ENCODE measurements at places on chromosomes 11 and 22.

GRCh38 chr22:20748082-20748481 lies 25.8 kb upstream of the SERPIND1 start:
- DNase-seq = no peak

DNA sequence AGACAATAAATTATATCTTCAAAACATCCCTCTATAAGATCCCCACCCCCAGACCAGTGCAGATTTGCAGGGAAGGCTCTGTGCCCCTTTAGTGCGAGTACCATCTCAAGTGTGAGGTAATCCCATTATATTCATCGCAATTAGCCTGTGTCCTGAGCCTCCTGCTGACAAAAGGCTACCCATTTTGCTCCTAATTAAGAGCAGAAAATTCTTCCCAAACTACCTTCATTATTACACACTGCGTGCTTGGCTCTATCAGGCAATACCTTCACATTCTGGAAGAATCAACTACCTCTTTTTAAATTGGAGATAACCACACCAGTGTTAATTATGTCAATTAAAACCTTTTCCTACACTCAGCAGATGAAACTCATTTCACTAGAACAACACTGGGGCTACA lies 1133.4 kb upstream of the CCDC90B start:
- no peak for DNase-seq

- no peak for DNase-seq
Observed at GRCh38 chr11:91802475-91802874, 422.1 kb upstream of the FAT3 start.

GRCh38 chr11:75495749-75496304 lies 29.9 kb downstream of the GDPD5 start:
- no peak for DNase-seq

DNA sequence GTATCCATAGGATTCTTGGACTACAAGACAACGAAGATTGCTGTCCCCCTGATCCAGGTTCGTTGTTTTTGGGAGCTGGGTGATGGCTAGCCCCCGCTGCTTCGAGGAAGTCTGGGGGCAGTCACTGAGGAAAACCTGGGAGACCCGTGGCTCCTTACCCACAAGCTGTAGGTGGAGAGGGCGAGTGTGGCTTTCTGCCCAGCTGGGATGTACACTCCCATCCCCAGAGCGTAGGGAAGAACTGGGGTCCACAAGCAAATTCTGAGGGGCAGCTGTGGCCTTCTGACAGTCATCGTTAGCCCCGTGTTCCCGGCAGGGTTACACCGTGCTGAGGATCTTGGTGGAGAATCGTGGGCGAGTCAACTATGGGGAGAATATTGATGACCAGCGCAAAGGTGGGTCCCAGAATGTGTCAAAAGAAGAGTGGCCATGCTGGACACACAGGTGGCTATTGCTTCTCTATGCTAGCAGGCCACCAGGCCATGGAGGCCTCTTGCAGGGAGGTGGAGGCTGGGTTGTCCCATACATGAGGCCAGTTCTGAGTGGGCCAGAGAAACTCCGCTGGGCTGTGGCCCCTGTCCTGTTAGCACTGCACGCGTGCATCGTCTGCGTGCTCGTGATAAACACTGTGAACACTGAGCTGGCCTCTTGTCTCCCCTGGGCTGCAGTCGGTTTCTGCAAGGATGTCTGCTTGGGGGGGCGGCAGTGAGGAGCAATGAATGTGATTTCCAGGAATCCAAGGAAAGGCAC lies 39.8 kb downstream of the GLB1L2 start:
- DNase-seq = no peak

DNA sequence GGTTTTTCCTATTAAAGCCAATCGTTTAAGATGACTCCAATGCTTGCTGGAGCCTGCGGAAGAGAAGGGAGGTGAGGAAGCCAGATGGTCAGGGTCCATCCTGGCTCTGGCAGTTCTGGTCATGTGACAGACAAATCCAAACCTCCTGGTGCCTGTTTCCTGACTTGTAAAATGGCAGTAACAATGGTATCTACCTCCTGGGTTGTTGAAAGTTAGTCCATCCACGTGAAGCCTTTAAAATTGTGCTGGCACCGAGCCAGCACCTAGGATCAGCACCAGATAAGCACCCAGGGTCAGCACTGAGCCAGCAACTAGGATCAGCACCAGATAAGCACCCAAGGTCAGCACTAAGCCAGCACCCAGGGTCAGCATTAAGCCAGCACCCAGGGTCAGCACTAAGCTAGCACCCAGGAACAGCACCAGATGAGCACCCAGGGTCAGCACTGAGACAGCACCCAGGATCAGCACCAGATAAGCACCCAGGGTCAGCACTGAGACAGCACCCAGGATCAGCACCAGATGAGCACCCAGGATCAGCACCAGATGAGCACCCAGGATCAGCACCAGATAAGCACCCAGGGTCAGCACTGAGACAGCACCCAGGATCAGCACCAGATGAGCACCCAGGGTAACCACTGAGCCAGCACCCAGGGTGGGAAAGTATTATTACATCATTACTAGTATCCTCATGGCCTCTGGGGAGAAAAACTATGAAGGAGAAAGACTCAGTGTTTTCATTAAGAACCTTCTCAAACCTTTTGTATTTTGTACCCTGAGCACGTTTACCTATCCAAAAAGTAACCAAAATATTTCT lies 17.2 kb downstream of the KIAA0930 start:
- no peak for DNase-seq

DNA sequence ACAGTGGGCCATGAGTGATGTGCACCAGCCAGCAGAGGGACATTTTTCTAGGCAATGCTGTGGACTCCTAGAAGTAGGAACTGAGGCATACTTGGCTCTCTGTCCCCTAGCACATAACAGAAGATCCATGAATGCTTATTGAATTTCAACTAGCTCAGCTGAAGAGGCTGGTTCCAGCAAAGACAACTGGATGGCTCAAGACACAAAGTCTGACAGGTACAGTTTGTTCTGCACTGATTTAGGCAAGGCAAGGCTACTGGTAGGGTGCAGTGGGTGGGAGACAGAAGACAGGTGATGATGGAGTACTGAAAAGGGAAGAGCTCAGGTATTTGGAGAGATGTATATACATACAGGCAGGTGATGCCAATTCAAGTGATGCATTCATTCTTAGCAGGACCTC lies 72.4 kb upstream of the USP47 start:
- no peak for DNase-seq

GRCh38 chr22:40056559-40056958 lies 61.8 kb downstream of the FAM83F start:
- no peak for DNase-seq

- no peak for DNase-seq
Observed at GRCh38 chr11:45806937-45807791, 2.2 kb downstream of the SLC35C1 start.

DNA sequence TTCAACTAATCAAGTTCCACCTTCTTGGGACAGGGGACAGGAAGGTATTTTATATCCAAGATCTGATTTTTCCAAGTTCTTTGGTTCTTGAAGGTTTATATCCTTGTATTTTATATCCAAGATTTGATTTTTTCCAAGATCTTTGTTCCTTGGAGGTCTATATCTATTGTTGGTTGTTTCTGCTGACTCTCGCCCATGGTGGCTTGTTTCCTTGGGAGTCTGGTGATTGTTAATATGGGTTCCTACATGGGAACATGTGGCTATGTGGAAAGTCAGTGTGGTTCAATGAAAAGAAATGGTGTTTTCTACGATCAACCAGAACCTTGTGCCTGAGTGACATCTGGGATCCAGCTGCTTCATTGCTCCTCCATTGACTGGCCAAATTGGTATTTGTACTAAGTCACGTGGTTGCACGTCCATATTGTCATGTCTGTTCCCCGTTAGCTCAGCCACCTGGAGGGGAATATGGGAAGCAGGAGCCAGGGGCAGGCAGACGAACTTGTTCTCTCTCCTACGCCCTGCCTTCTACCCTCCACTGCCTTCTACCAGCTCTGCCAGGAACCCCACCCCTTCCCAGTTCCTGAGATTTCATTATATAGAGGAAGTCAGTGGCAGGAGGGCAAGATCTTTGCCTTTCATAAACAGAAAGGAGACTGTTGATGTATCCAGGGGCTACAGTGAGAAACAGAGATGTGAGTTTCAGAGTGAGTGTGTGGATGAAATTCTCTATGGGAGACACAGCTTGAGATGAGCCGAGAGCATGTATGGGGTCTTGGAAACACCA lies 11.1 kb upstream of the CSF2RB start:
- DNase-seq = no peak

DNA sequence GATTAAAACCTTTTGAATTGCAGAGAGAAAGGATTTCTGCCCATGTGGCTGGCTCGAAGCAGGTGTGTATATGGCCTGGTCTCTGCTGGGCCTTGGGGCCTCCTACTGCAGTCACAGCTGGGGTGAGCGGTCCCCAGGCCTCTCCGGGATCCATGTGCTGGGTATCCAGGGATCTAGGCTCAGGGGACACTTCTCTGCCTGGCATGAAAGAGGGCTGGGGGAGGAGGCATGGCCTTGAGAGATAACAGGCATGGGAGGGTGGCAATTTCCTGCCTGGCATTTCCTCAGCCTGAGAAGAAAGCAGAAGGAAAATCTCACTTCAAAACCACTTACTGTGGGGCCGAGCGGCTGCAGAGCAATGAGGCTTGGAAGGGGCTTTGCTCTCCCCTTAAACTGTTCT lies 20.3 kb upstream of the PARVG start:
- DNase-seq = no peak

GRCh38 chr11:132621976-132622580 lies 910.2 kb downstream of the OPCML start:
- no peak for DNase-seq

DNA sequence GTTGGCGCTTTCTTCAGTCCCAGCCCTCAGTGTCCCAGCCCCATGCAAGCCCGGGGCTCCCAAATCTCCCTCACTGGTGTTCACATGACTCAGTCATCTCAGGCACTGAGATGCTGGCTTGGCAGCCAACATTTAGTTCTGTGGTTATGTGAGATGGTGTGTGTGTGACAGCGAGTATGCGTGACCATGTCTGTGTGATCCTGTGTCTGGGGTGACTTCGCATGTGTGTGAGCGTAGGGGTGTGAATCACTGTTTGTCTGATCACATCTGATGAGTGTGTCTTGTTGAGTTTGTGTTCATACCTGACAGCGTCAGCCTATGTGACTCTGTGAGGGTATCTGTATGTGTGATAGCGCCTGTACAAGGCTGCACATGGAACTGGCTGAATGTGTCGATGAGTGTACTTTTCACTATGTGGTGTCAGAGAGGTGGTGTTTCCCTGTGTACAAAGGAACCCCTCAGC lies 16.2 kb downstream of the CREB3L1 start:
- DNase-seq = no peak

DNA sequence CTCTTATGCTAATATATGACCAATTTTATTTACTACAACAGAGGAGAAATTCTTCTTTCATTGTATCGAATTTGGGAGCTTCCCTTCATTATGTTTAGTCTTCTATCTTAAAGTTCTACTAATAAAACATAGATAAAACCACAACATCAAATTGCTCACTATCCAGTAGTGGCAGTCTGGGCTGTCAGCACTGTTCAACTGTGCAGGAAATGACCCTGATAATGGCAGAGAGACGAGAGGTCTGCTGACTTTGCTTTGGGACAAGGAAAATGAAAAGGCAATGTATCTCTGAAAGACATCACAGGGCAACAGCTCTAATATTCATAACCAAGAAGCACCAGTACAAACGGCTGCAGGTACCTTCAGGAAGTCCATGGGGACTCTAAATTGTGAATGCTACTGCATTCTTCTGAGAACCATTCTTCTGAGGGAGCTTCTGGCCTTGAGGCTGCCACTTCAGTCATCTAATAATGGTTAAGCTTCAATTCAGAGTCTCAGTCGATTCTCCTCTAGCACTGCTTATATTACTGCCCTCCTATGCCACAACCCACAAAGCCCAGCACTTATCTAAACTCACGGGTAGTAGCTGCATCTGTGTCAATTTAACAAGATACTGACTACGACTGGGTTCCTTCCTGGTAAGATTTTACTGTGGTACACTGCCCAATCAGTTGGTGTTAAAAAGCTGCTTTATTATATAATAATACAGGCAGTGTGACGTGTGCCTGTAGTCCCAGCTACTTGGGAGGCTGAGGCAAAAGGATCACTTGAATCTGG lies 44.2 kb downstream of the CKAP5 start:
- peak; percentile 17 for DNase-seq

DNA sequence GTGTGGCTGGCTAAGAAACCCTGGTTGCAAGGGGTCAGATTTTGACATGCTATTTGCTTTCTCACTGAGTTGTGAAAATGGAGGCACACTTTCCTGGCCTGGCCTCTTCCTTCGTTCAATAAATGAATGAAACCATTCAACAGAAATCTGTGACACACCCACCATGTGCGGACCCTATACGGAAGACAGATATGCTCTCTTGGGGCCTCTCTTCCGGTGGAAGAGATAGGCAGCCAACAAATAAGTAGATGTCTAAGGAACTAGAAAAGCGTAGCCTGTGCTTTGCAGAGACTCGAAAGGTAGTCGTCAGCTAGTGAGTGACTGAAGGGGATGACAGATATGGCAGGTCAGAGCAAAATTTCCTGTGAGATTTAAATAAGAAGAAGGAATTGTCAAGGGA lies 5.3 kb downstream of the KCNQ1OT1 start:
- no peak for DNase-seq

GRCh38 chr11:118042796-118043195 lies 34.1 kb upstream of the TMPRSS4 start:
- no peak for DNase-seq

DNA sequence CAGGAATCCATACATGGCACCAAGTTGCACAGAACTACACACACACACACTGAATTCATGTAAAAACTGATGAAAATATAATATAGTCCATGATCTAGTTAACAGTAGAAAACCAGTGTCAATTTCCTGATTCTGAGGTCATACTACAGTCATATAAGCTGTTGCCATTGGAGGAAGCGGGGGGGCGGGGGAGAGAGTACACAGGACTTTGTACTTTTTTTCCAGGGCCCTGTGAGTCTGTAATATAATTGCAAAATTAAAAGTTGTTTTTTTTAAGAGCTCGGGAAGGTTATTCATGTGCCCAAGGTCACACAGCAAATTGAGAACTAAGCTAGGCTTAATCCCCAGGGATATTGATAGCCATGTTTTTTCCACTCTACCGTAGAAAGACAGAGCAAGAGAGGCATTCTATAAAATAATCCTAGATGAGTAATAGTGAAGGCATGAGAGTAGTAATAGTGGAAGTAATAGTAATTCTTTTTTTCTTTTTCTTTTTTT lies 312.3 kb downstream of the MN1 start:
- DNase-seq = no peak

GRCh38 chr22:48393885-48394284 lies 1433.8 kb downstream of the BRD1 start:
- no peak for DNase-seq

- no peak for DNase-seq
Observed at GRCh38 chr11:32435152-32435480, 223 bp downstream of the WT1 start.

GRCh38 chr22:25718135-25718840 lies 23.7 kb upstream of the MYO18B start:
- DNase-seq = no peak
